ENCODE measurements at places on chromosomes 1 and 21.

DNA sequence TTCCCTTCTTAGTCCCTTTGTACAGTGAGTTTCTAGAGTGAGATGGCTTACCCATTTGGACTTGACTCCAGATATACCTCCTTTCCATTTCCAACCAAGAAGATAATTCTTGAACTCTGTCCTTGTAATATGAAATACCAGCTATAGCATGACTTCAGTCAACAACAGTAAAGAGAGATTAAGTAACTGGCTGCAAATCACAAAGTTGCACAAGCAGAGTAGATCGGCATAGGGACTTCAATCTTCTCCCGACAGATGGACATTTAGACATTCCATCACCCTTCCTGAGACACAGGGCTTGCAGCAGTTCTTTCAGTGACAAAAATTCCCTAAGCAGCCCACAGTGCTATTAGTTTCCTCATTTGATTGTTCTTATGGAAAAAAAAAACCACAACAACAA is 44.6 kb downstream of the JAK1 start:
- no peak for DNase-seq

DNA sequence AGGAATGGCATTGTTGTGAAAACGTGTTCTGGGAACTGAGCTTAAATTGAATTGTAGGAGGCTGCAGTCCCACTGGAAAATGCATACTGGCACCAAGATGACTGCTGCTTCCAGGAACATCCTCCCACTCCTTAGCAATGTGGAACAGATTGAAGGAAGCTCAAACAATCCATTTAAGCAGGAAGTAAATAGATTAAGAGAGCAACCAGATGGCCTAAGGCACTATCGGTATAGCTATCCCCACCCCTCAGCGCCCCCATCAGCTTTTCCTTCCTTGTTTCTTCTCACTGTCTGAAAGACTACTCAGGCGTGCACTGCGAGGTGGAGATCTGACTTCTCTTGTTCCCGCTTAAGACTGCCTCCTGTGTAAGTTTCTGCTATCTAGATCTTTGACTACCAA is 4.0 kb upstream of the IFI16 start:
- DNase-seq = no peak

- DNase-seq = no peak
These were observed 66.1 kb downstream of the FASLG start for GRCh38 chr1:172724765-172725613.

- DNase-seq = no peak
These were observed 58.6 kb downstream of the DDR2 start for GRCh38 chr1:162690672-162691434.

DNA sequence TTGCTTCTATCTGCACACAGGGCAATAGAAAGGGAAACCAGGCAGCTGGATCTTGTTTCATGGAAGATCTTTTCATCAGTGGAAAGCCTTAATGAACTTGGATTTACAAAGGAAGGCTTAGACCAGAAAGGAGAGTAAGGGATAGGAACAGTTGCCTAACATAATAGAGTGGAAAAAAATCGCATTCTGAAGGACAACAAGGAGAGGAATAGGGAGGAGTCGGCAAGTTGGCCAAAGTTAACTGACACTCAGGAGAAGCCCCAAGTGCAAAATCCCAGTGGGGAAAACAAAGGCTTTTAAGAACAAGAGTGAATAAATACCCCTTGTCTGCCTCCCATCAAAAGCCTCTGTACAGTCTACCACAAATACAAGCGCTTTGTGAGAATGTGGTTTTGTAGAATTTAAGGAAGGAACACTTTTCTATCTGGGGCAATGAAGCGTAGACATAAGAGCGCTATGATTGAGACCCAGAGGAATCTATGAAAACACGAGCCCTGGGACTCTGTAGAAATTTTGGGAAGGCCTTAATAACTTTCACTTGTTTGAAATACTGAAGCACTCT is 74.1 kb downstream of the ZNF648 start:
- DNase-seq = no peak

- DNase-seq = peak; percentile 73
These were observed 3.6 kb upstream of the SPSB1 start for GRCh38 chr1:9289090-9289534.

DNA sequence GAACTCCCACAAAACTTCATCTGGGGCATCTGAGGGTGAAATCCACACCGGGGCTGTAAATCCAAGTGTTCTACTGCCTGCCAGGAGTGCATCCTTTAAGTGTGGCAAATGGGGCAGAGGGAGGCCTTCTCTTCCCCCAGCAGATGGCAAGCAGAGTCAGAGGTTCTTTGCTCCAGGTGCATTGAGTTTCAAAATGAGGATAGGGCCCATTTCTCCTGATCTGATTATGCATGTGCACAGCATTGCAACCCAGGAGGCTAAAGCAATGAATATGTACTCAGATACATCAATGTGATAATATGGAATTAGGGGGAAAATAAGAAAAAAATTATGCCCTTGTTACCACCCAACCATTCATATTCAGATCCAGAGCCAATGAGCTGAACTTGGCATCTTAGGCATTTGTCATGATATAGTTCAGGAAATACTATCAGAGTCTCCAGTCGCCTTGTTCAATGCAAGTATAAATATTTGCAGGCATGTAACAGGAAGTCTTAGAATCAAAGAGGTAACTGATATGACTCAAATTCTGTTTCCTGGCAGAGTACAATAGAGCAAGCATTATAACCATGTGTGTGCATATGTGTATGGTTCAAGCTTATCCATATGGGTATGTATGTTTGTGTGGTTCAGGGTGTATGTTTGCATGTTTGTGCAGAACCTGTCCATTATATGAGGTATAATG is 473.8 kb upstream of the PKN2 start:
- no peak for DNase-seq

DNA sequence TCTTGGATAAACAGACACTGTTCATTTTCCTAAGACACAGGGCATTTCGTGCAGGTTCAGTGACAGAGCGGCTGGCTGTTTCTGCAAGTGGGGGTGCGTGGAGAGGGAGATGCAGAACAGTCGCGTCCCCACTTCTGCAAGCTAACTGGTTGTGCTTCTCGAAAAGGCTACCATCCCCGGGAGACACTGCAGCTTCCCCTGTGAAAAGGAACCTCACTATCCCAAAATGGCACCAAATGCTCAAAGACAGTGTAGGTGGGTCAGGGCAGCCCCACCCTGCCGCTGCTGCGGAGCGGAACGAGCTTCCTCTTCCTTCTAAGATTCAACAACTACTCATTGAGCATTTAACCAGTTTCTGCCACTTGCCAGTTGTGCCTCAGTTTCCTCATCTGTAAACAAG is 19.2 kb upstream of the BACE2 start:
- DNase-seq = no peak

DNA sequence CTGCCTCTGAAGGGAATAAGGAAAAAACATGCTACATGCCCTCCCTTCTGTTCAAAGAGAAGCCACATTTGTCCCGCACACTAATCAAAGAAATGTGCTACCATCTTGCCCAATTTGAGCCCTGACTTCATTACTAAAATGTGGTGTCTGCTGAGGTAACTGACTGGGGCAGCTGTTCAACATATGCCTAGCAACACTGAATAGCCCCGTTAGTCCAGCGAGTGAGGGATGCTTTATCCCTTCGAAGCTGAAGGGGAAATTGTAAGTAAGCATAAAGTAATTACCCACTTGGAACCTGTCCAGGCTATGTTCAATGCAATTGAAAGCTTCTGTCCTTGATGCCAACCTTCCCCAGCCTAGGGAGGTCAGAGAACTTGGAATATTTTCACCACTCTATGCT is 310.6 kb downstream of the SEC16B start:
- no peak for DNase-seq

GRCh38 chr1:245537992-245538391 is 383.2 kb downstream of the KIF26B start:
- no peak for DNase-seq

DNA sequence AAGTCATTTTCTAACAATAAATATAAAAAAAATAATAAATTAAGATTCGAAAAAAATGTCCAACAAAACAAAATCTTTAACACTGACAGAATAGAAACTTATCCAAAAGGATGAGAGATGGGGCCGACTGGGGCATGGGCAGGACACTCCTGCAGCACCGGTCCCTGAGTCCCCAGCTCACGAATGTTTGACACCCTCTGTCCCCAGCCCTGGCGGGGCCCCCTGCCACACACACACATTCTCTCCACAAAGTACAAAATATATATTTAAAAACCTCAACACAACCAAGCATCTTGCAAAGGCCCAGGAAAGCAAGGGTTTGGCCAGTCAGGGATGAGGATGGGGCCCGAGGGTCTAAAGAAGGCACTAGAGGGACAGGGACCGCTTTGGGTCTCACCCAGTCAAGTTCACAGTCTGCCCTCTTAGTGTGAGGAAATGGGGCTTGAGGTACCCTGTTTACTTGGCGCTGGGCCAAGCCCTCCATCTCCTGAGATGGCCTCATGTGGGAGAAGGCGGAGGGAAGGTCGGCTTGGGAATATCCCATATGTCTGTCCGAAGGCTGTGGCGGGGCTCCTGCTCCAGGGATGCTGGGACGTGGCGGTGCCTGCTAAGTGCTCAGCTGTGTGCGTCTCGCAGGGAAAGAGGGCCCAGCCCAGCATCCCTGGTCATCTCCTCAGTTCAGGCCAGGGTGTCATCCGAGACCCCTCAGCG is 31.3 kb downstream of the EPHA2 start:
- DNase-seq = no peak

- no peak for DNase-seq
These were observed 21.6 kb downstream of the AADACL4 start for GRCh38 chr1:12665511-12665910.

GRCh38 chr1:155942578-155943141 is 1.2 kb downstream of the RXFP4 start:
- no peak for DNase-seq

GRCh38 chr1:201781437-201781836 is 47.5 kb upstream of the IPO9 start:
- DNase-seq = no peak

DNA sequence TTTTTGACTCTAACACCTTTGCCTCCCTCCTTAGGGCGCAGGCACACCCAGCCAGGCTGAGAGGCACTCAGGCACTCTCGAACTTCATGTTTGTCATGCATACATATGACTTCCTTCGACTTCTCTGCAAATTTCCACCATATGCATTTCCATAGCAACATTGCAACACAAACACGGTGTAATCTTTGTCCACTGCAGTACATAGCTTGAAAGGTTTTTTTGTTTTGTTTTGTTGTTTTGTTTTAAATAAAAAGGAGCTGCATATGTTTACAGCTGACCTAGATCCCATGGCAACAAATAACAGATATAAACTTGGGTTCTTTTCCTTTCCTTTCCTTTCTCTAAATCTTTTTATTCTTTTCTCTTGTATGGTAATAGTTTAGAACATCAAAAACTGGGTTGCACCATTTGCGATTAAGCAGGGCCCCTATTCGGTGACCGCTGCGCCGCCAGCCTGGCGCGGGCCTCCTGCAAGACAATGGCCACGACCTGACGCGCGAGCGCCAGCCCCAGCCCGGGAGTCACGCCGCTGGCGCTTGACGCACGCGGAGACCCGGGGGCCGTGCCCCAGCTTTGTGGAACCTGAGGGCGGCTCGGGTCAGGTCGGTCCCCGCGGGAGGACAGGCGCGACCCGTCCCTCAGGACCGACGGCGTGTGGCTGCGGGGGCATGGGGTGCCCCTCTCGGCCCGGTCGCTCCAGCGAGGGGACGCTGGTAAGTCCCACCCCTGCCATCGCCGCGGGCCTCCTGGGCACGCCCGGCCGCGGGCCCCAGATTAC is 35.2 kb downstream of the CCN1 start:
- no peak for DNase-seq

DNA sequence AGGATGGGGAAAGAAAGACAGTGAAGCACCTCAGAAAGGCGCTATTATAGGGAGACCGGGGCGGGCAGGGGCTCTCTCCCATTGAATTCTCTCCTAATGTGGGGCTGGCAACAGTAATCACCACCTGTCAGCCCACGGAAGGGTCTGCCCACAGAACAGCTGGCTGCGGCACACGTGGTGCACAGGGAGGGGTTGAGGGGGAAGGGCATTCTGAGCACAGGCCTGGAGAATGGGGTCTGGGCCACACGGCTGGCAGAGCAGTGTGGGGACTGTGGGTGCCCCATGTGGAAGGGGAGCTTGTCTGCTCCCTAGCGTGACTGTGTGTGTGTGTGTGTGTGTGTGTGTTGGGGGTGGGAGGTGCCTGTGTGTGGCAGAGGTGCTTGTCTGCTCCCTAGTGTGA is 4.1 kb downstream of the OLFML3 start:
- DNase-seq = peak; percentile 42

DNA sequence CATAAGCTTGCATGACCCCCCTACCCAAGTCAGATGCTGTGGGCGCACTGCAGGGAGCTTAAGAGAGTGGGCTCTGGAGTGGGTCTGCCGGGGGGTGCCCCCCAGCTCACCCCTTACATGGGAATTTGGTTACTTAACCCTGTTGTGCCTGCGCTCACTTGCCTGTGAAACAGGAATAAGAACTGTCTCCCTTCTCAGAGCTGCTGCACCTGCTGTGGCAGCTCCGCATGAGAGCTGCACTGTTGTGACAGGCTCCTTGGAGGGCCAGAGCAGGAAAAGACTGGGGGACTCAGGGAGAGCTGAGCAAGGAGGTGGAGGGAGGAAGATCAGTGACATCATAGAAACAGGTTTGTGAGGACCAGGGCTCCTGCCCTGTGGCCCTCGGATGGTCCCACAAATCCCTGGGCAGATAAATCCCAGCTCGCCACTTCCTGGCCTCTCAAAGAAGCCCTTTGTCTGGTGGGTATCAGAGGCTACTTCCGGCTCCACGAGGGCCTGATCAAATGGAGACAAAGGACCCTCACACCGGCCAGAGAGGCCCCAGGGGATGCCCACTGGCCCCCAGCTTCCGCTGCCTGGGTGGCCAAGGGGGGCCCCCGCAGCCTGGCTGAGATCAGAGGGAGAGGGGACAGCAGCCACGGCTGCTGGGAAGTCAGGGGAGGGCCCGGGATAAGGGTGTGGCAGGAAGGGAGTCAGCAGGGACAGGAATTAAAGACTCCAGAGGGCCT is 28.9 kb upstream of the LAPTM5 start:
- no peak for DNase-seq

DNA sequence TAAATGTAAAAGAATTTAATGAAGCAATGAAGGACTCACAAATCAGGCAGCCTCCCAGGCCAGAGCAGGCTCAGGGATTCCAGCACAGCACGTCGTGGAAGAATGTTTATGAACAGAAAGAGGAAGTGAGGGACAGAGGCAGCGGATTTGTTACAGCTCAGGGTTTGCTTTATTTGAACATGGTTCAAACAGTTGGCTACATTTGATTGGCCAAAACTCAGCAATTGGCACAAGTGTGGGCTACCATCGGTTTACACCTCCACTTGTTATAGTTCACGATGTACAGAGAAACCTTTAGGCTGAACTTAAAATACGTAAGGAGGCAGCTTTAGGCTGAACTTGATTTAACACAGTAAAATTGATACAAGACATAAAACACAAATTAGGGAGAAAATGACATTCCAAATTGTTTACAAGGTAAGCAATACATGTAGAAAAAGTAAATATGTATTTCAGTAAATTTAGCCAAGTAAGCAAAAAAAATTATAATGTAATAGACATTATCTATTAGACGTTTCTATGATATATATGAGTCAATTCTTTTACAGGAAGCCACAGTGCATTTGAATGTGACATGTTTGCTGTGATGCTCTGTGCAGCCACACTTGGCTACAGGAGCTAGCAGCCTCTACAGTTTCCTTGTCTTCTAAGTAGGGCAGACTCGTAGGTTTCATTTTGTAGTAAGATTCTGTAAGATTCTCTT is 126.5 kb downstream of the ADSS2 start:
- no peak for DNase-seq

GRCh38 chr1:231800108-231800507 is 173.5 kb downstream of the DISC1 start:
- DNase-seq = no peak

- DNase-seq = no peak
These were observed at the start of gene DRAXIN for GRCh38 chr1:11691302-11691914. DRAXIN (plus strand) TSS chr1:11691710; CDS start chr1:11706259, 14,549 bp downstream.

- no peak for DNase-seq
These were observed 417.1 kb downstream of the SETD4 start for GRCh38 chr21:35643176-35643575.

- no peak for DNase-seq
These were observed 175.9 kb downstream of the DPYD start for GRCh38 chr1:97744977-97745376.
